ENCODE measurements at places on chromosomes 1 and 21.
A peak's percentile ranks its signal among the peaks of the same experiment; 100 is the strongest.

DNA sequence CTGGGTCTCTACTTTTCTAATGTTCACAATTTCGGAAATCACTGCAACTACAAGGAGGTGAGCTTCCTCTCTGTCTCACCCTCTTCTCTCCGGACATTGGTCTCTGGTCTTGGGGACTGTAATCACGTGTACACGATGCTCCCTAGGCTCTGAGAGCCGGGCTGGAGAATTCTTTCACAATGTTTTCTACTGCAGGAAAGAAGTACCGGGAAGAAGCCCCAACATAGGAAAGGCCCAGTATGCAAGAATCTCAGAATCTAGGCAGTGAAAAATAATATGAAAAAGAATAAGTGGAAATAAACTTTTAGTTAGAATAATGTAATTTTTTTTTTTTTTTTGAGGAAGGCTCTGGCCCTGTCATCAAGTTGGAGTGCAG lies 13.5 kb upstream of the HJV start:
- no peaks in the 10 kb centered on the region for H3K36me3 ChIP-seq
- DNase-seq = peak; percentile 4

GRCh38 chr1:186272486-186272885 lies 102.6 kb downstream of the TPR start:
- no peaks in the 10 kb centered on the region for H3K27me3 ChIP-seq
- H3K27ac ChIP-seq = no peak overlapping the region
- H3K4me3 ChIP-seq = no peak overlapping the region
- no peaks in the 10 kb centered on the region for H3K4me1 ChIP-seq

GRCh38 chr1:190752131-190752530 lies 274.5 kb upstream of the BRINP3 start:
- H3K4me1 ChIP-seq = no peaks in the 10 kb centered on the region
- no peaks in the 10 kb centered on the region for H3K27me3 ChIP-seq
- no peak overlapping the region for H3K4me3 ChIP-seq
- H3K27ac ChIP-seq = no peak overlapping the region

GRCh38 chr1:226951286-226952117 lies 11.4 kb downstream of the COQ8A start:
- no peaks in the 10 kb centered on the region for H3K4me1 ChIP-seq
- H3K27me3 ChIP-seq = no peaks in the 10 kb centered on the region
- no peak overlapping the region for H3K27ac ChIP-seq

GRCh38 chr1:211092955-211093354 lies 41.0 kb downstream of the KCNH1 start:
- no peaks in the 10 kb centered on the region for H3K4me1 ChIP-seq
- DNase-seq = peak; percentile 32
- no peaks in the 10 kb centered on the region for H3K27me3 ChIP-seq
- H3K36me3 ChIP-seq = no peaks in the 10 kb centered on the region
- H3K4me3 ChIP-seq = no peak overlapping the region

- H3K27me3 ChIP-seq = no peaks in the 10 kb centered on the region
- H3K4me1 ChIP-seq = peaks cover 5% of the 10 kb centered on the region
- H3K36me3 ChIP-seq = no peaks in the 10 kb centered on the region
- DNase-seq = no peak
- H3K4me3 ChIP-seq = no peak overlapping the region
- no peak overlapping the region for H3K27ac ChIP-seq
Measured at GRCh38 chr1:48939828-48940227, 163.1 kb upstream of the BEND5 start.

DNA sequence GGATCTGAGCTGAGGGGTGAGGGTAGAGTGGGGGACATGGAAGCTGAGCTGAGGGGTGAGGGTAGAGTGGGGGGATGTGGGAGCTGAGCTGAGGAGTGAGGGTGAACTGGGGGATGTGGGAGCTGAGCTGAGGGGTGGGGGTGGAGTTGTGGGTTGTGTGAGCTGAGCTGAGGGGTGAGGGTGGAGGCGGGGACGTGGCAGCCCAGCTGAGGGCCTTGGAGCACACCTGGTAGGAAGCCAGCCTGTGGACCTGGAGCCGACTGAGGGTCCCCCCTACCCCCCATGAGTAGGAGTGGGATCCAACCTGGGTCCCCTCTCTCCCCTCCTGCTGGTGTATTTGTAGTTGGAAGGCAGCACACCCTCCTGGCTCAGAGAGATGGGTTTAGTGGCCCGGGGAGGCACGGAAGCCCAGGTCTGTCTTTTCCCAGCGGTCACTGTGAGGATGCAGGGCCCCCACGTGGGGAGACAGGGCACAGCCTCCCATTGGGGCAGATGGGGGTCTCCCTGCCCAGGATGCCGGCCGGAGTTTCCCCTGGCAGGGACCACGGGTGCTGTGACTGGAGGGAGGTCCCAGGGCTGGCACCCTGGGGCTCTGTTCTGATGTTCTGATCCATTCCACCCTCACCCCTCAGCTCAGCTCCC lies 13.2 kb upstream of the NPHP4 start:
- no peaks in the 10 kb centered on the region for H3K4me1 ChIP-seq
- no peak for DNase-seq
- H3K27me3 ChIP-seq = peaks cover 8% of the 10 kb centered on the region

DNA sequence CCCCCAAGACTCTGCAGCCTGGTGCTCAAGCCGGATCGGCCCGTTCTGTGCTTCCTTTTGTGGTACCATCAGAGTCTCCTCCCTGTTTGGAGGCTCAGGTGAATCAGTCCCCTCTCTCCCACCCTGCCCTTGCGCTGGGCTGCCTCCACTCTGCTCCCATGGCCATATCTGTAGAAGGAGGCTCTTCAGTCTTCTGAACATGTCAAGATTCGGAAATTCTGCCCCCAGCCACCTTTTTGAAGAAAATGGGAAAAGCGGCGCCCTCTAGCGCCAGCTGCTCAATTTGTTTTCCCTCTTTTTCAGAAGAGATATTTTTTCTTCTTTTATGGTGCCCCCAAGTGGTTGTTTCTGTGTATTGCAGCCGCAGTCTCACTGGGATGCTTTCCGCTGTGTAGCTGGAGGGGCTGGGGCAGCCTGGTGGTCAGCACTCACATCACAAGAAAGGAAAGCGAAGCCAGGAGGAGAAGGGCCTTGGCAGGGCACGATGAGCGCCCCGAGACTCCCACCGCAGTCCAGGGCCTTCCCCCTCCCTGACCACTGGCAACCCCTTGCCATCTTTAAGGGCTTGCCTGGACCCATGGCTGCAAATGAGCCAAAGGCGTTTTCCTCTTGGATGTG lies 58.4 kb upstream of the CACNA1E start:
- H3K27me3 ChIP-seq = no peaks in the 10 kb centered on the region
- H3K27ac ChIP-seq = no peak overlapping the region
- no peak overlapping the region for H3K4me3 ChIP-seq

DNA sequence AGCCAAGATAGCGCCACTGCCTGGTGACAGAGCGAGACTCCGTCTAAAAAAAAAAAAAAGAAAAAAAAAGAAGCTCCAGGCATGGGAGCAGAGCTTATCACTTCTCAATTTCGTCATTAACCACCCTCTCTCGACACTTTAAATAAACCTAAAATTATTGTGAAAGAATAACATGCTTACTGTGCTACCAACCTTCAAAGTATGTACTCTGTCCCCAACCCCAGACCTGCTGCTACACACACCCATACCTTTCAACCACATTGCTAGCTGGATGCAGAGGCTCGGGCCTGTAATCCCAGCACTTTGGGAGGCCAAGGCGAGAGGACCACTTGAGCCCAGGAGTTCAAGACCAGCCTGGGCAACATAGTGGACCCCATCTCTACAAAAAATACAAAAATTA lies 38.7 kb downstream of the GNPAT start:
- peaks cover 13% of the 10 kb centered on the region for H3K36me3 ChIP-seq
- H3K27me3 ChIP-seq = no peaks in the 10 kb centered on the region
- peaks cover 6% of the 10 kb centered on the region for H3K4me1 ChIP-seq
- H3K4me3 ChIP-seq = no peak overlapping the region
- H3K27ac ChIP-seq = no peak overlapping the region

DNA sequence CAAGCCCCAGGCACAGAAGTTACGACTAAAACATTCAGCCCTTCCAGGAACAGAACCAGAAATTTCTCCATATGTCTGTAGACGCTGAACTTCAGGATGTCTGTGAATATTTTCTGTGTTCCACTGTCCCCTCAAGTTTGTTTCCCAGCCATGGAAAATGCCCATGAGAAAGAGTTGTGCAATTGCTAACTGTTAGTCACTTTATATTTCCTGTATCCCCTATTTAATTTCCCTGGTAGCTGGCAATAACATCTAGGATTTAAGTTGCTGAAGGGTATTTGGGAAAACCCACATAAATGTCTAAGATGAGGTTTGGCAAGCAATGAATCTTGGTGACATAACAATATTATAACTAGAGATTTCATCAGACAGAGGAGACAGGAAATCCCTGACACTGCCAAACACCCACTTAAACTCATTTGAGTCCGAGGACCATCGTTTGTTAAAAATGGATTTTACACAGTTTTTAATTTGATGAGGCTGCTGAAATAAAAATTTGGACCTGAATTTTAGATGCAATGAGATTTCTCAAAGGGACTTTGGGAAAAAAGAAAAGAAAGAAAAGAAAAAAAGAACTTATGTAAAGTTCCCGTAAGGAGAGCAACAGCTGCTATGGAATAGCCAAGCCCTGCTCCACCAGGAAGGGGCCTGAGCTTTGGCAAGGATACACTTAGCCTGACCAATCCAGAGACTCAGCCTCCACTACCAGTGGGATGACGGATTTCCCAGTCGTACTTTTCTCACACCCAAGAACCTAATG lies 21.8 kb upstream of the ERRFI1 start:
- peak; percentile 95 for DNase-seq
- H3K27ac ChIP-seq = peak overlapping the region; percentile 82
- H3K4me1 ChIP-seq = peaks cover 25% of the 10 kb centered on the region
- no peak overlapping the region for H3K4me3 ChIP-seq
- H3K36me3 ChIP-seq = no peaks in the 10 kb centered on the region
- H3K27me3 ChIP-seq = no peaks in the 10 kb centered on the region

- peaks cover 20% of the 10 kb centered on the region for H3K4me1 ChIP-seq
- DNase-seq = no peak
Measured at GRCh38 chr1:40241362-40241761, 6.4 kb upstream of the TMCO2 start.

GRCh38 chr1:6197746-6198427 lies 1.5 kb downstream of the RPL22 start:
- no peak for DNase-seq
- H3K36me3 ChIP-seq = peaks cover 24% of the 10 kb centered on the region
- no peaks in the 10 kb centered on the region for H3K27me3 ChIP-seq
- H3K4me3 ChIP-seq = peak overlapping the region; percentile 98
- no peak overlapping the region for H3K27ac ChIP-seq
- peaks cover 13% of the 10 kb centered on the region for H3K4me1 ChIP-seq
